MV-4-11 (cell line): ENCODE measurements at places on chromosomes 2 and 18.
A peak's percentile ranks its signal among the peaks of the same experiment; 100 is the strongest.

- no peak for DNase-seq
These were observed 5.8 kb downstream of the SH3RF3 start for GRCh38 chr2:109134741-109135358.

DNA sequence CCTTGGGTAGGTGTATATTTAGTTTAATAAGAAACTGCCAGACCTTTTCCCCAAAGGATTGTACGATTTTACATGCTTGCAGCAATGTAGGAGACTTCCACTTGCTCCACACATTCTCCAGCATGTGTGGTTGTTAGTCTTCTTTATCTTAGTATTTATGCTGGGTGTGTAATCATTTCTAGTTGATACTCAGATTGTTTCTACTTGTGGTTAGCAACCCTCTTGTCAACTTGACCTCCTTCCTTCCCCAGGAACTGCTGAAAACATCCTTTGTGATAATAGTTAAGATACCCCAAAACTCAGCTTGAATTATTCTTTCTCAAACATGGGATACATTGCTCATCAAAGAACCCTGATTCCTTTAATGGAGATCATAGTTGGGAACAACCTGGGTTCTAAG is 37.2 kb upstream of the CYBRD1 start:
- DNase-seq = no peak

GRCh38 chr2:14647714-14648113 is 15.2 kb downstream of the LRATD1 start:
- DNase-seq = no peak

DNA sequence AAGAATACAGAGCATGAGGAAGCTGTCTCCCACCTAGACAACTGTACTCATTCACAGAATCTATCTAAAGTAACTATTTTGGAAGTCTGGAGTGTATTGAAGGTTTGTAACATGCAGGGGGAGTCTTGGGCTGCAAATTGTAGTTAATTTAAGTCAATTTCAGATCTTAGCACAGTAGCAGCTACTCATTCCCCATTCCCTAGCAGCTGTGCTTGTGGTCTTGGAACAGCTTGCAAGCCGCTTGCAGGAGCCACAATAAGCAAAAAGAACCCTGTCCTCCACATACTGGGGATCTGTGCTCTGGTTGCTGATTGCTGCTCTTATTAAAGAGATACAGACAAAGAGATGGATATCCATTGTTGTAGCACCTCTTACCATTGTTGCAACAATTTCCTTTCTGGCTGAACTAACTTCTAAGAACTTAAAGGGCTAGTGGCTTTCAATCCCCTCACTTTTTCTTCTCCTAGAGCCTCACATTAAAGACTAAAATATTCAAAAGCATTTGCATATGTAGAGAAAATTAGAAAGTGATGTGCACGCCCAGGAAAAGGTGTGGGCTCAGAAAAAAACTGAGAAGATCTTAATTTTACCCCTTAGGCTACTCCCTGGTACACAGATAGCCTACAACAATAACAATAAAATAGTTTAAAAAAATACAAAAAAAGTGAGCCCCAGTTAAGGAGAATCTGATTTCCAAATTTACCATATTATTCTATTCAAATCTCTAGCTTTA is 1775.1 kb upstream of the PIK3C3 start:
- DNase-seq = no peak

DNA sequence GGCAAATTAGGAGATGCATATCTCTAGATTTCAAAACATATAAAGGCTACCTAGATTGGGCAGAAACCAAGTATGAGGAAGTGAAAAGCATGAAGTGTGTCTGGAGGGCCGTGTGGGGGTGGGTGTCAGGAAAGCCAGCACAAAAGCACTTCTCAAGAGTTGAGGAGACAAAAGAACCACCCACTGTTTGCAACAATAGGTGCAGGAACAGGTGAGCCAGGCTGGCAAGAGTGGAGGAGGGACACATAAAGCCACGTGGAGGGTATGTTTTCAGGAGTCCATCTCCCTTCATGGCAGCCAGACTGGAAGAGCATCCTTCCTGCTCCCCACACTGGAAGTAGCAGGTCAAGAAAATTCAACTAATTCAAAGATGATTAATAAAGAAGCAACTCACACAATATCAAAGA is 96.4 kb downstream of the CERS6 start:
- DNase-seq = peak; percentile 71

DNA sequence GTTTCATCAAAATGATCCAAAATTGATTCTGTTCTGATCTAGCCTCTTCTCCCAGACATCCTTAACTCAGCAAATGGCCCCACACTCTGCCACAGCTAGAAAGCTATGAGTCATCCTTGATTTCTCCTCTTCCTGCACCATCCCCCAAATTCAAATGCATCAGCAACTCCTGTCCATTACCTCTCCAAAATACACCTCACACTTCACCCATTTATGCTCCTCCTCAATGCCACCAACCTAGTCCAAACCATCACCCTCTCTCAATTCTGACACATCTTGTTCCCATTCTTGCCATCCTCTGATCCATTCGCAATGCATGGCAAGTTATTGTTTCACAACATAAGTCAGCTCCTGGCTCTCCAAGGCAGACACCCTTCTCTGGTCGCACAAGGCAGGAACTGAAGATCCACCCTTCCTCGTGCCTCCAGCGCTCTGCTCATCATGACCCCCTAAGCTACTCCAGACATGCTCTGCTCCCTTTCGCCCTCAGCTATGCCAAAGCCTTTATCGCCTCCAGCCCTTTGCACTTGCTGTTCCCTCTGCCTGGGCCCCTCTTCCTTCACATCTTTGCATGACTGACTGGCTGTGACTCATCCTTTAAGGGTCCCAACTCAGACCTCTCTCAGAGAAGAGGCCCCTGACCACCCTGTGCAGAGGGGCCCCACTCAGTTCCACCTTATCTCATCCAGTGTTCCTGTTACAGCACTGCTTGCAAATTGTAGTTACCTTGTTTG is 83.6 kb downstream of the MREG start:
- no peak for DNase-seq

DNA sequence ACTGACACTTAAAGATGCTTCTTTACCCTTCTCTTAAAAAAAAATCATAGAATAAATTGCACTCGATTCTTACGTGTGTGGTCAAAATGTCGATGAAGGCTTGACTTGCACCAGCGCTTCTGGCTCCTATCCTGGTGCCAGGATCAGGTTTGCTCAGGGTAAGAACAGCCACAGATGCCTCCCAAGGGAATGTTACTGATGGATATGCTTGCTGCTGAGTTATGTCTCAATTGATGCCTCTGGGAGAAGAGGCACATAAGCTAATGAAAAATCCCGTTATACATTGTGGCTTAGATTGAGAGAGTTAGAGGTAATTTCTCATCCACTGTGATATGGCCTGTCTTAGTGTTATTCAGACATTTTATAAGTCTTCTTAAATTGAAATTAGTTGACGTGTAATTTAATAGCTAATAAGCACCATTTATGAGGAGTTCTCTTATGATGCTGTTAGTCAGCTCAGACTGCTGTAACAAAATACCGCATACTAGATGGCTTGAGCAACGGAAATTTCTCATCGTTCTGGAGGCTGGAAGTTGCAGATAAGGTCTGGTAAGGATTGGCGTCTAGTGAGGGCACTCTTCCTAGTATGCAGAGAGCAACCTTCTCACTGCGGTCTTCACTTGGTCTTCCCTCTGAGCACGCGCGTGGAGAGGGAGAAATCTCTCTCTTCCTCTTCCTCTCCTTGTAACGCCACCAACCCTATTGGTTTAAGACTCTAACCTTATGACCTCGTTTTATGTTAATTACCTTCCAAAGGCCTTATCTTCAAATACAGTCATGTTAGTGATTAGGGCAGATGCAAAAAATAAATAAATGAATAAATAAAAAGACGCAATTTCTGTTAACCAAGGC is 116.6 kb upstream of the NOSTRIN start:
- DNase-seq = peak; percentile 85

GRCh38 chr2:45368792-45369191 is 242.3 kb downstream of the SRBD1 start:
- DNase-seq = no peak

DNA sequence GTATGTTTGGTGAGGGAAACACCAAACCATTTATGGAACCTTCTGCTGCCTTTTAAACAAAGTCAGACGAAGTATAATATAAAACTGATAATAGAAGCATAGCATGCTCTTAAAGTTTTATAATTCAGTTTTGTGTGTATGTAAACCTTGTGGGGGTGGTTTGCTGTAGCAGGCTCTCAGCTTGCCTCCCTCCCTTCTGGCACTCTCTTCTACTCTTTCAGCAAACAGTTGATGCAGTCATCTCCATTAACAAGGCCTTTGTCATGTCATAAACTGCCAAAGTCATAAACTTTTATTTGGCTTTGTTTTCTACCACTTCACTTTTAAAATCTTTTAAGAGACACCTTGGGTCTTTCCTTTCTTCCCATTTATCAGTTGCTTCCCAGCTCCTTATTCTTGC is 448.2 kb upstream of the SETBP1 start:
- DNase-seq = no peak

DNA sequence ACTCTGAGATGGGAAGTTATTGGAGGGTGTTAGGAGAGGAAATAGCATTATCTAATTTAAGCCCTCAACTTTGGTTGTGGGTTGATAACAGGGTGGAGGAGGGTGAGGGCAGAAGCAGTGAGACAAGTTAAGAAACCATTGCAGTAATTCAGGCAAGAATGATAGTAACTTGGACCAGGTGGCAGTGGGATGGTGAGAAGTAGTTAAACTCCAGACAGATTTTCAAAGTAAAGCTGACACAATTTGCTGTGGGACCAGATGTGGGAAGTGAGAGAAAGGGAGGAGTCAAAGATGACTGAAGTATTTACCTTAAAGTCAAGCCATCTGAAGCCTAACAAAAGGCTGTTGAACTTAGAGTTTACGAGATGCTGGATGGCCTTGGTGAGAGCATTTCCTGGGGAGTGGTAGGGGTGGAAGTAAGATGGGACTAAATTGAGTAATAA is 163.2 kb upstream of the KLF7 start:
- peak; percentile 67 for DNase-seq

GRCh38 chr2:112713926-112714325 is 6.9 kb upstream of the NT5DC4 start:
- DNase-seq = no peak

DNA sequence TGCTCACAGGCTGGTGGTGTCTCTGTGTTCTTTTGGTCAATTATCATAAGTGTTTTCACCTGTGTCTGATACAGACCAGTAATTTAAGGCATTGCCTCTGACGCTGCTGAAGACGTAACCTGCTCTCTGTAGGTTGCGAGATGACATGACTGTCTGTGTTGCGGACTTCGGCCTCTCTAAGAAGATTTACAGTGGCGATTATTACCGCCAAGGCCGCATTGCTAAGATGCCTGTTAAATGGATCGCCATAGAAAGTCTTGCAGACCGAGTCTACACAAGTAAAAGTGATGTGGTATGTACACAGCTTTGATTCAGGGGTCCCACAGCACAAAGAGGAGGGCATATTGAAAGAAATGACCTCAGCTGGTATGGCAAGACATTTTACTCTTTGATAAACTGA is 33.8 kb upstream of the TMEM87B start:
- DNase-seq = no peak

- no peak for DNase-seq
These were observed 2.6 kb downstream of the IL1R1 start for GRCh38 chr2:102145107-102145506.

- DNase-seq = peak; percentile 58
These were observed 57.5 kb upstream of the MFF start for GRCh38 chr2:227267410-227268115.

DNA sequence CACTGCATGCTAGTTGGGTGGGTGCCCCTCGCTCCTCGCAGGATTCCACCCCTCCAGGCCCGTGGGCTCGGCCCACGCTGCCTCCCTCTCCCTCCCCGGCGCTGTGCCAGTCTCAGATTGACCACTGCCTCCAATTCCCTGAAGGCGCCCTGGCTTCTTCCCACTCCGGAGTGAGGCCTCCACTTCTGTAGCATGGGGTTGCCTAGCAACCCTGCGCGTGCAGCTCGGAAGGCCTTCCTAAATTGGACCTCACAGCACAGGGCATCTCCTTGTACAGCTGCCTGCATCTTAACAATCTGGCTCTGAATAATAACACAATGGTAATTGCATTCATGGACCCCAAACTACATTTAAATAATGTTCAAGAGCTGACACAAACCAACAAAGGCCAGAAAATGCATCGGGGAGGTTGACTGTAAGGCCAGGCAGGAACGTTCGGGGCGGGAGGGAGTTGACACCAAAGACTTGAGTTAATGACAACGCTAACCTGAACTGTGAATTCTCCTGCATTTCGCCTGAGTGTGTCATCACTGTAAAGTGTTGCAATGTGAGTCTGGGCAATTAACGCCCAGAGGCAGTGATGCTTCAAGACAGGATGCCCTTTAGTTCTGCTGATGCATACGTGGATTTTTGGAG is 222.9 kb downstream of the ZBTB7C start:
- DNase-seq = no peak

DNA sequence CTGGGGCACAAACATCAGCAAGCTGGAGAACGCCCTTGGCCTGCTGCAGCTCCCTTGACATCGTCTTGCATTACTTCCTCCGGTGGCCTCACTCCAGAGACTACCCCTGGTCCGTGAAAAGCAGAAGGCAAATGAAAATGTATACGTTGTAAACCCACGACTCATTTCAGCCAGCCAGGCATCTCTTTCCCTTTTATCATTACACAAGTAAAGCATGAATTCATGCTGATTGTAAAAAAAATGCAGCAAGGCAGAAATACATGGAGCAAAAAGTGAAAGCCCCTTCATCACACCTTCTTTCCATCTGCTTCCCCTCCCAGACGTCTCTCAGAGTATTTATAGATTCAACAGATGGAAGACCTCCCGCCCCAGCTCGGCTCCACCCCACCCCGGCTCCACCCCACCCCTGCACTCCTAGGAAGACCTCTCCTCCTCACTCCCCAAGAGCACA is 41.6 kb upstream of the RALBP1 start:
- DNase-seq = peak; percentile 40

GRCh38 chr2:237217995-237218616 is 132.4 kb downstream of the COPS8 start:
- DNase-seq = no peak

- peak; percentile 26 for DNase-seq
These were observed 186.4 kb downstream of the TNS1 start for GRCh38 chr2:217816396-217816869.

DNA sequence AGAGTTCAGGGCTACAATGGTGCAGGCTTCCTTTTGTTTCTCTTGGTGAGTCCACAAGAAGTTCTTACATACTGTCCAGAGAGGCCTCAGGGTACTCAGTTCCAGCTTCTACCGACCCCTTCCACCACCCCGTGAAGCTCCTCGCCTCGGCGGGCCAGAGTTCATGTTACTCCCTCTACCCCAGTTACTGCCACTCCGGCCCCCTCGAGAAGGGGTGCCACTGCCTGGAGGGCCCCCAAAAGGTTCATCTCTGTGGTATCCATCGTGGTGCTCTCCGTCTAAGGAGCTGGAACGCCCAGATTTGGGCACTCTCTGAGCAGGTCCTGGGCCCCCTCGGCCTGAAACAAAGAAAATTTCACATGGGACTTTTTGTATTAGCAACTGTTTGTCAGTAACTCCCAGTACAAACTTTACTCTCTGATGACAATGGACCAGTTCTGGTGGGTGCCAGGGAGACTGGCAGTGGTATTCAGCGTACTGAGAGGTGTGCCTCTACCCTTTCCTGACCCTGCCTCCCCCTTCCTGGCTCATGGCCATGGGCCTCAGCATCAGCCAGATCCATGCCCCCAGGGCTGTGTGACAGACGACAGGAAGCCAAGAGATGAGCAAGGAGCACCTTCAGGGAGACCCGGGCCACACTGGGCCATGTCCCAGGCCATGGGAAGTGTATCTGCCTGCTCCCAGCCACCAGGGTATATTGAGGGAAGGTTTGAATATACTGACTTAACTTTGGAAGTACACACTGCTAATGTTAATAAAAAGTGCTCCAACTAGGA is 5.1 kb downstream of the SFT2D3 start:
- no peak for DNase-seq
